ENCODE measurements at places on chromosomes 3 and 15. TPM values are rescaled to one million over a fixed set of nuclear protein-coding genes. Genes with fewer than 3 reads are reported as not detected.

GRCh38 chr3:123365450-123366143, 83.3 kb downstream of the ADCY5 start:
- DNase-seq, result no peak

DNA sequence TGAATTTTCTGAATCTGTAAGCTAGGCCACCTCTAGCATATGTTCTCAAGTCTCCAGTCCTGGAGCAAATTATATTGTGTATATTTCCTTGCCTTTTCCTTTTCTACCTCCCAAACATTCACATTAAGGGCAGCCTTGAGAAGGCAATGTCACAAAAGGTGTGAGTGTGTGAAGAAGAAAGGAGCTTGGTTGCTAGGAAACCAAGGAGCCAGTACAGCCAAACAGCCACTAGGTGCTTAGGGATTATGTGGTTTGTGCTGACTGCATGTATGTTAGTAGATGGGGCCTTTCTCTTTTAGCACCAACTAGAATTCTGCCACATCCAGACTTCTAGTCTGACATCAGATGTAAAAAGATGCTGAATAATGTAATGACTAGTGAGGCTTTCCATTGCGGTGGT, 118.8 kb upstream of the DAZL start:
- no peak for DNase-seq

DNA sequence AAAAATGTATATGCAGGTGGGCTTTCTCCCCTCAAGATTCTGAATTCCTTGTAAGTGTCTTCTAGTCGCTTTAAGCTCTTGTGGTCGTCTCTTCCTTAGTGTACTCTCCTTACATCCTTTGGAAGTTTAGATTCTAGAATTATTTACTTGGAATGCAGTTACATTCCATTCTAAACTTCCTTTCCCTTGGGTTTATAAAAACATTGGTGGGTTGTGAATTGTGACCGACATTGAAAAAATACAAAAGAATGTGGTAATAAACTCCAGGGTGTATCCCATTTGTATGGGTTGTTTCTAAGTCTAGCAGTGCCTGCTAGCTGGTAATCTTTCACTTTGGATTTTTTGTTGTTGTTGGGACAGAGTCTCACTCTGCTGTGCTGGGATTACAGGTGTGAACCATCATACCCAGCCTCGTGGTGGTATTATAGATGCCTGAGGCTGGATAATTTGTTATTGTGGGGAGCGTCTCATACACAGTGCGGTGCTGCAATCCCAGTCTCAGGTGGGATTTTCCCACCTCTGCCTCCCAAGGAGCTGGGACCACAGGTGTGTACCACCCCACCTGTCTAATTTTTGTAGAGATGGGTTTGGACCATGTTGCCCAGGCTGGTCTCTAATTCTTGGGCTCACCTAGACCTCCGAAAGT, 9.1 kb downstream of the CHD2 start:
- no peak for DNase-seq

GRCh38 chr15:43795997-43796396, 3.9 kb downstream of the SERF2 start:
- no peak for DNase-seq

- no peak for DNase-seq
Observed at GRCh38 chr3:184236033-184236410, 6.6 kb downstream of the VWA5B2 start.

GRCh38 chr3:183202004-183202722, 39.6 kb upstream of the LAMP3 start:
- no peak for DNase-seq

GRCh38 chr3:136802481-136802996, 16.4 kb upstream of the SLC35G2 start:
- DNase-seq, result no peak

GRCh38 chr3:61562721-61563312, 1.4 kb downstream of the PTPRG start:
- DNase-seq, result no peak

- no peak for DNase-seq
Observed at GRCh38 chr15:101318147-101318819, 23.2 kb upstream of the SNRPA1 start.

DNA sequence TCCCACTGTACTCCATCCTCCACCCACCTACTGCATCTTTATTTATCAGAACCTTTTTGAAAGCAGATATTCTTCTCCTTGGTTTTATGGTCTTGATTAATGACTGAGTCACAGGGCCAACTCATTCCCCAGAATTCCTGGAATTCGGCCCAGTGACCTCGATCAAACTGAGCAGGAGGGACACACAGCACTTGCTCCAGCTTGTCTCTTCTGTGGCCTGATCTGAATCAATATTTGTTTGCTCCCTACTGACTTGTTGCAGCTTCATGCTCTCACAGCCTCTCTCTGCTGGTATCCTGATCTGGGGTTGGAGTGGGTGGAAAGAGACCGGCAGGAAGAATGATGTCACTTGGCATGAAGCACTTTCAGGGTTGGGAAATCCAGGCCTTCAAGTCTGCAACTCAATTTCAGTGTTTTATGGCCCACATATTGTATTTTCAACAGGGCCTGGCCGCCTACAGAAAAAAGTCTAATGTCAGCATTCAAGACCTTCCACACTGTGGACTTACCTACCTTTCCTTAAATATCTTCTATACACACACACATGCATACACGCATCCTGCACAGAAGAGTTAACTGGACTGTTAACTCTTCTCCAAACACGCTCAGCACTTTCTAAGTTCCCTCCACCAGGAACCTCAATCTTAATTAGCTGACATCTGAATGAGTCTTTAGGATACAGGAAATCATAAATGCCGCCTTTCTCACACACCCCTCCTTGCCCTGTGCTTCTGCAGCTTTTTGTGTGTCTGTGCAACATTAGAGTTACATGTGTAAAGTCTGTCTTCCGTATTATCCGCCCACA, 4.6 kb downstream of the ANXA2 start:
- peak; percentile 91 for DNase-seq

GRCh38 chr3:60660026-60660425, 591.2 kb downstream of the FHIT start:
- no peak for DNase-seq

- DNase-seq, result no peak
Observed at GRCh38 chr3:59262076-59262498, 212.3 kb upstream of the CFAP20DC start.

DNA sequence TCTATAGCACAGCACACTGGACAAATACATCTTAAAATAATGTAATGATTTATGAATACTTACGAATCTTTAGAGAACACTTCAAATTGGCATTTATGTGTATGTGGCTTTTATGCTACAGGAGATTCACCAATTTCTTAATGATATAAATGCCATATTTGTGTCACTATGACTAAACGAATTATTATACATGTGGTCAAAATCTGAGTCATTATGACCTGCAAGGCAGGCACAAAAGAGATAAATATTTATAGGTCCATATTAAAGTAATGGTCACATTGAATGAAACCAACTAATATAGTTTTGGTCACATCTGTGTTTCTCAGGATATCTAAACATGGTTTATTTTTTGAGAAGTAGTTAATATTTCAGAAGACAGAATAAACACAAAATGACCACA, 232.3 kb upstream of the SEMA6D start:
- DNase-seq, result no peak

- DNase-seq, result no peak
Observed at GRCh38 chr3:193096076-193096475, 144.9 kb upstream of the PLAAT1 start.

DNA sequence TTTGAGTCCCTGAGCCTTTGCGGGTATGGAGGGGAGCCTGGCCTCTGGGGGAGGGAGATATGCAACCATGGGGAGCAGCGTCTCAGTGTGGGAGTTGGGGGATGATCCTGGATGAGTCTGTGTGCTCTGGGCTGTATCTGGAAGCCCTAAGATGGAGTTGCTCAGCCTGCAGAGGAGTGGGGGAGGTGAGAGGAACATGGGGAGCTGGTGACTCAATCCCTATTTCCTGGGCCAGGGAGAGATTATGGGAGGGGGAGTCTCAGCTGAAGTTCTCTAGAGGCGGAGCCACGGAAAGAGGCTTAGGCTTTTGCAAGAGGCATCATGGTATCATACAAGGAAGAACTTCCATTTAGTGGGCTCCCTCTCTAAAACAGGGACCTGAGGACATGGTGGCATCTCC, 59.5 kb upstream of the TMEM115 start:
- DNase-seq, result no peak

DNA sequence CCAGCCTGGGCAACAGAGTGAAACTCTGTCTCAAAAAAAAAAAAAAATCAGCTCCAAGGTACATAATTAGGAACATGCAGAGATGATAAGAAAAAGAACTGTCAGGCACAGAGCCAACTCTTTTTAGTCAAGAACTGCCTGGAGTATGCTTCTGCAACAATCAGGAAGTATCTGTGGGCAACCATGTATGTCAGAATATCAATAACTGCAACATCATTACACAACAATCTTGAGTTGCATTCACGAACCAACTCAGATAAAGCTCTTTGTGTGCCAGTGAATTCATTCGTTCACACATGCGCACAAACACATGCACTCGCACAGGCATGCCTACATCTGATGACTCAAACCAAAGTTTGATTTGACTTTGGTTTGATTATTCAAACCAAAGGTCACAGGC, 32.1 kb downstream of the EFHB start:
- no peak for DNase-seq

DNA sequence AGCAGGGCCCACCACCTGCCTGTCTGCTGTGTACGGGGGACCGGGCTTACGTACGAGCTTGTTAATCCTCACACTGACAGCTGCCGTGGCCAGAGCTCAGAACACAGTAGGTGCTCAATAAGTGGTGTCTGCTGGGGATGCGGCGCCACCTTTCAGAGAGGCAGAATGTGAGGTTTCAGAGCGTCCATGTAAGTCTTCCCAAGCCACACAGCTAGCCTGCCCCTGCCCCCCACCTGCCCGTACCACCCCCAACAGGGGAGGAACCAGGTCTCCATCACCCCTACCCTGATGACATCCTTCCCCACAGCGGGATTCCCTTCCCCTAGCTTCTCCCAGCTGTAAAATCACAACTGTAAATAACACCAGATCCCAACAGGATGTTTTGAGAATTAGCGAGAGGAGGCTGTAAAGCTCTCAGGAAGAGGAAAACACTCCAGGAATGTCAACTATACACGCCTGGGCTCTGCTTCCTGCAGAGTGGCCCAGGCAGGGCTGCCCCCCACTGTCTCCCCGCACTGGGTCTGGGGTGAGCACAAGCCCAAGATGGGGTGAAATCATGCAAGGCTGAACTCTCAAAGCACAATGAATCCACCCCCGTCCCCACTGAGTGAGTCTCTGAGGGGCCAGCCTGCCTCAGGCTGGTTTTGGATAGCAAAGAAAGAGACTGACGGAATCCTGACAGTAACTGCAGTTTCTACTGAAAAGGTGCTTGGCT, 250.1 kb upstream of the LYSMD4 start:
- DNase-seq, result no peak

GRCh38 chr3:64685800-64686445, 1.9 kb downstream of the ADAMTS9 start:
- no peak for DNase-seq

DNA sequence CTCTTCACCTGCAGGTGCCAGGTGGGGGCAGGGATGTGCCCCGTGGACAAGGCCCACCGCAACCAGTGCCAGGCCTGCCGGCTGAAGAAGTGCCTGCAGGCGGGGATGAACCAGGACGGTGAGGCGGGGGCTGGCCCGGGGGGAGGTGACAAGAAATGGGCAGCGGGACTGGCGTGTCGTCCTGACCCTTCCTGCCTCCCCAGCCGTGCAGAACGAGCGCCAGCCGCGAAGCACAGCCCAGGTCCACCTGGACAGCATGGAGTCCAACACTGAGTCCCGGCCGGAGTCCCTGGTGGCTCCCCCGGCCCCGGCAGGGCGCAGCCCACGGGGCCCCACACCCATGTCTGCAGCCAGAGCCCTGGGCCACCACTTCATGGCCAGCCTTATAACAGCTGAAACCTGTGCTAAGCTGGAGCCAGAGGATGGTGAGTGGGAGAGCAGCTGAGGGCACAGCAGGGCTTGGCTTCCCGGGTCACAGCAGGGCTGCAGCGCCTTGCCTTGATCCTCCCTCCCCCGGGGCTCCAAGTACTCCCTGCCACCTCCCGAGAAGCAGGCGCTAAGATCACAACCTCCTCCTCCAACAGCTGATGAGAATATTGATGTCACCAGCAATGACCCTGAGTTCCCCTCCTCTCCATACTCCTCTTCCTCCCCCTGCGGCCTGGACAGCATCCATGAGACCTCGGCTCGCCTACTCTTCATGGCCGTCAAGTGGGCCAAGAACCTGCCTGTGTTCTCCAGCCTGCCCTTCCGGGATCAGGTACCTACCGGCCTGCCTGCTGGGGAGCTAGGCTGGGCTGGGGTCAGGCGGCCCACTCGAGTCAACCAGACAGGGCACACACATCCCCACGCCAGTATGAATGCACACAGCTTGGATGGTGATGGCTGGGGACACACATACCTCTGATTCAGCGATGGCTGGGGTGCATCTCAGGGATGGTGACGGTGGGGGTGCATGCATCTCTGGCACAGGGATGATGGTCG, 1.7 kb downstream of the NR2E3 start:
- DNase-seq, result no peak

DNA sequence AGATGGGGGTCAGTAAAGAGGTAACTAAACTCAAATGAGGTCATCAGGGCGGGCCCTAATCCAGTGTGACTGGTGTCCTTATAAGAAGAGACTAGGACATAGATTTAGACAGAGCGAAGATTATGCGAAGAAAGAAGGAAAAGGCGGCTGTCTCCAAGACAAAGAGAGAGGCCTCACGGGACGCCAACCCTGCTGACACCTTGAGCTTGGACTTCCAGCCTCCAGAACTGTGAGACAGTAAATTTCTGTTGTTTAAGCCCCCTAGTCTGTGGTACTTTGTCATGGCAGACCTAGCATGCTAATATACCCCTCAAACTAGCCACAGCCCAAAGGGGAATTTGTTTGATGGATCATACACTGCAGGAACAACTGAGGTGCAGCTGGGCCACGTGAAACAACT, 183.0 kb downstream of the ABHD5 start:
- DNase-seq, result no peak

- peak; percentile 39 for DNase-seq
Observed at GRCh38 chr15:57217778-57218598, 158.3 kb upstream of the CGNL1 start.

- DNase-seq, result no peak
Observed at GRCh38 chr3:70433091-70433490, 120.7 kb upstream of the MDFIC2 start.

- DNase-seq, result no peak
Observed at GRCh38 chr15:90036343-90036742, 35.2 kb downstream of the ZNF710 start.

Gene ECE2
- total RNA-seq, result not detected

Gene MUC20
- total RNA-seq, result 61.4 TPM

Gene LYZL4
- not detected for total RNA-seq

Gene ANKRD63
- not detected for total RNA-seq

Gene SLC35A5
- total RNA-seq, result 30.5 TPM

Gene CAPN3
- 3.7 TPM for total RNA-seq

Gene SCN11A
- 0.27 TPM for total RNA-seq

Gene CCDC13
- total RNA-seq, result 0.33 TPM

Gene GHSR
- total RNA-seq, result not detected

Gene CNTN3
- total RNA-seq, result 2.0 TPM

Gene TM2D3
- total RNA-seq, result 30.0 TPM

Gene AMT
- 4.9 TPM for total RNA-seq

Gene RTP1
- not detected for total RNA-seq

Gene CASR
- total RNA-seq, result 0.04 TPM

Gene GOLGA8R
- total RNA-seq, result 1.0 TPM

Gene ILDR1
- 3.7 TPM for total RNA-seq

Gene ST8SIA2
- total RNA-seq, result 7.0 TPM

Gene SLC33A1
- total RNA-seq, result 53.6 TPM

Gene CACNA1D
- 0.21 TPM for total RNA-seq

Gene VEPH1
- total RNA-seq, result 9.0 TPM

Gene EIF4E3
- total RNA-seq, result 9.1 TPM

Gene CDHR4
- total RNA-seq, result not detected

Gene ZNF774
- 2.0 TPM for total RNA-seq

Gene SEMA7A
- 322 TPM for total RNA-seq

Gene BCHE
- 6.6 TPM for total RNA-seq

Measured in kidney epithelial cell (primary cell).